ENCODE measurements at places on chromosomes 6 and 20.

DNA sequence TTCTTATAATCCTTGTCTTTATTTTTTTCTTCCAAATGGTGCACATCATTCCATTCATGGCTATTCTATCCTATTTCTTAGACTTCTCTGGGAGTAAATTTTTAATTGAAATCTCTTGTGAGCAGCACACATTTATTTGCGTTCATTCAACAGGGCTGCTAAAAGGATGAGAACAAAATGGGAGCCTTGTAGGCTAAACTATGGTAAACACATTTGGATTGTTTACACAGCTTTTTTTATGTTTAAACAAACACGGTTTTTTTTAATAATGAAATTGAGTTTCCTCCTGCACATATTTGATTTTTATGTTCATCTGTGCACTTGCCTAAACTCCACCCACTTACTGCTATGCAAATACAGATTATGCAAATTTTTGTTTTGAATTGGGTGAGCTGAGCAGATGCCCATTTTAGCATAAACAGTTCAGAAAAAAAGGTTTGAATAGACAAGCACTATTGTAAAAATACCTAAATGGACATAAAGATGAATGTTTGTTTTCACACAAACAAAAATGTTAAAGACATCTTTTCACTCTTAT, 92.0 kb downstream of the OLIG3 start:
- no peak for DNase-seq

DNA sequence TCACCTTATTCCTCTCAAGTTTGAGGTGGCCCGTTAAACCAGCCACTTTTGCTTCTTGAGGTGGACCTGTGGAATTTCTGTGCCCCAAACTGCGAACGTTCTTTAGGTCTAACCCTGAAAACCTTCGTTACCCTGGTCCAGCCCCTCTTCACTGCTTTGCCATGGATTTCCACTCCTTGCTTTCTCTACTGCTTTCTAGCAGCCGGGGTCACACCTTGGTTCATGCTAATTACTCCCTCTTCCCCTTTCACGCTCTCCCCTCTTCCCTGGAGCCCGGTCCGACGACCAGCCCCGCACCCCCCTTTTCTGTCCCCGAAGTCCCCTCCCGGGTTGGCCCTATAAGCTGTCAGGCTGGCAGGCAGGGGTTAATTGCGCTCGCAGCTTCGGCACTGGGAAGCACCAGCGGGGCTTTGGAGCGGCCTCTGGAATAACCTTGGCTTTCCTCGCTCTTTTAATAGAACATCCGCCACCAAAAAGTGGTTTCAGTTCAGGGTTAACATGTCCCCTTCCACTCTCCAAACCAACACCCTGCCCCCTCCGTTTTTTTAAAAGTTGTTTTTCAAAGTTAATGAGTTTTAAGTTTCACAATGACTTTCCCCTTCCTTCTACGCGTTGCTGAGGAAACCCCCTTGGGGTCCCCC, 1.4 kb upstream of the HIVEP1 start:
- DNase-seq: peak; percentile 76

DNA sequence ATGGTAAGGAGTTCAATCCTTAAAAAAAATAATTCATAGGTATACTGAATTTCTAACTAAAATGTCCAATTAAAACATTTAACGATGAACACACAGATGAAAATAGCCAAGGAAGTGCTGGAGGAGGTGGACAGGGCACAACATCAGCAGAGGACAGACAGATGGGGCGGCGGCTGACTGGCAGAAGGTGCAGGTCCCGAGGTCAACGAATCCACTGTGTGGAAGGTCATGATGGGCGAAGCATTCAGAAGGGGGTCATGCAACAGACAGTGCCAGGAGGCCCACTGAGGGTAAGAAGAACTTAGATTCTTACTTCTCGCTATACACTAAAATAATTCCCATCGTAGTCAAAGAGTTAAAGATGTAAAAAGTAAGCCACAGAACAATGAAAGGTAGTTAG, 34.2 kb upstream of the FRMD1 start:
- DNase-seq: no peak

GRCh38 chr6:168937054-168937453, 316.6 kb downstream of the THBS2 start:
- no peak for DNase-seq

DNA sequence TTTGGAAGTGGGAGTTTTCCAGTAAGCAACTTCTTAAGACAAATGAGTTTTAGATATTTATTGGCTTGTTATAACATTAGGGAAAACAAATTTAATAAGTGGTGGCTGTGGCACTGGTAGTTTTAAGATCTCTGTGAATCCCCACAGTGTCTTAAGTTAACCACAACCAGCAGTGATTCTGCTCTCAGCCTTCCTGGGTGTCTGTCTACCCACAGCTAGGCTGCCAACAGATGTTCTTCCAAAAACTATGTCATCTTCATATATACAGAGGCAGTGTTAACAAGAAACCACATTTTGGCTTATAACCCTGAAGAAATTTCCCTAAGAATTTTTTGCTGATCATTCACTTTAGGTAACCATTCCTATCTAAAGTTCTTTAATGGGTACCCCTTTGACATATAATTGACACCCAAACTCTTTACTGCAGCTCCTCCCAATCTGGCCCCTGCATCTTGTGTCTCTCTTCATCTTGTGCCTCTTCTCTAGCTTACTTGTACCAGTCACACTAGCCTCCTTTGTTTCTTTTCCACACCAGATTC, 52.7 kb downstream of the TOP1 start:
- no peak for DNase-seq

DNA sequence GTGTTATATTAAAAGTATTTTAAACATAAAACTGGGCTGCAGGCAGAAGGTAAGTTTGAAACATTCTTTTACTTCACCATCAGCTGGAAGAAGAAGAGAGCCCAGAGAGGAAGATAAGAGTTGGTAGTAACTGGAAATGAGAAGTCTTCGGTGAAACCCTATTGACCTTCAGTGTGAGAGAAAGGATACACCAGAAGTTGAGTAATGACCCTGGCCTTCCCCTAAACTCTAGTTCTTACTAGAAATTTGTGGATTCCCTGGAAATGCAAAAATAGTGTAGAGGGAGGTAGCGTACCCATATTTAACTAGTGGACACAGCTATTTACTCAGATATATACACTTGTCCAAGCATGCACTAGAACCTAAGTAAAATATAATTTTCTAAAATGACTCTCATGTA, 8.0 kb upstream of the EPM2A start:
- DNase-seq: no peak

GRCh38 chr20:8948442-8949020, 120.4 kb upstream of the PLCB4 start:
- DNase-seq: no peak

Measured in activated CD8-positive, alpha-beta memory T cell treated with anti-CD3 and anti-CD28 coated beads, Interleukin-2, amount 50 U/mL, for 48 hours (primary cell).